ENCODE measurements at places on chromosomes 11 and 22.

DNA sequence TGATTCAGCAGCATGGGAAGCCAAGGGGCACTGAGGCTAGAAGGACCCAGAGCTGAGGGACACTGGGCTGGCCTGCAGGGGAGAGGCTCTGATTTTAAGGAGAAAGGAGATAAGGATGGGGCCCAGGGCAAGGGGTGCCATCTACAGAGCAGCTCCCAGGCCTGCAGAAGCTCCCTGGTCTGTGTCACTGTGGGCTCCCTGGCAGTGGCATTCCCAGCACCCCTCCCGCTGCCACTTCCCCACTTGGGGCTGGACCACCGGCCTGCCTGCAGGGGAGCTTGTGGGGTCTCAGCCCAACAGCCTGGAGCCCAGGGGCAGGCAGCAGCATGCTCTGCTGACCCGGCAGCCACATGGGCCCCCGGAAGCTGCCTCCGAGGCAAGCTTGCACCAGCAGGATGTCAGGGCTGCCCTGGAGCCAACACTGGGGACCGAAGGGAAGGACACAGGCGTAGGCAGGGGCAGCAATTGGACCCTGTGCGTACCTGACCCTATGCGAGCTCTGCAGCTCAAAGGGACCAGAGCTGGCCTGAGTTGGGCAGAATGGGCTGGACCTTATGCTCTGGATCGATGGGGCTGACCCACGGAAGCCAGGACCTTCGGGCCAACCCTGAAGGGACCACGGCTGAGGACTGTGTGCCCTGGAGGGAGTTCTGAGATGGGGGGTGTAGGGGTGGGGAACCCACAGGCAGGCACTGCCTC is 35.4 kb upstream of the WNT7B start:
- DNase-seq = no peak

- no peak for DNase-seq
These were observed 54.6 kb upstream of the SC5D start for GRCh38 chr11:121237686-121238658.

- no peak for DNase-seq
These were observed 4.3 kb downstream of the CYB561A3 start for GRCh38 chr11:61357233-61357893.

- DNase-seq = no peak
These were observed 4.0 kb upstream of the FAM111A start for GRCh38 chr11:59138643-59139042.

DNA sequence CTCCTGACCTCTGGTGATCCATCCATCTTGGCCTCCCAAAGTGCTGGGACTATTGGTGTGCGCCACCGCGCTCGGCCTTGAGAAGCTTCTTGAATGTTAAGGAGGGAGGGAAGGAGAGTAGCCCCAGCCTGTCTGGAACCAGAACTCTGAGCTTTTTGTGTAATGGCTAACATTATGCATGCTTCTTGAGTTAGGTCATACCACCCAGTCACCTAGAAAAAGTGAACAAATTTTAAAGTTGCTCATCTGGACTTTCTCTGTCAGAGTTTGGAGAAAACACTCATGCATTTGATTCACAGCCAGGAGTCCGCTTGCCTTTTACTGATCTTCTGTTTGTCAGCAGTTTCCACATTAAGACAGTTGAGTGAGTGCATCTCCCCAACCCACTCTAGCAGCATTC is 82.1 kb downstream of the PPP6R3 start:
- no peak for DNase-seq

- no peak for DNase-seq
These were observed 19.1 kb downstream of the CLDN5 start for GRCh38 chr22:19504900-19505734.

DNA sequence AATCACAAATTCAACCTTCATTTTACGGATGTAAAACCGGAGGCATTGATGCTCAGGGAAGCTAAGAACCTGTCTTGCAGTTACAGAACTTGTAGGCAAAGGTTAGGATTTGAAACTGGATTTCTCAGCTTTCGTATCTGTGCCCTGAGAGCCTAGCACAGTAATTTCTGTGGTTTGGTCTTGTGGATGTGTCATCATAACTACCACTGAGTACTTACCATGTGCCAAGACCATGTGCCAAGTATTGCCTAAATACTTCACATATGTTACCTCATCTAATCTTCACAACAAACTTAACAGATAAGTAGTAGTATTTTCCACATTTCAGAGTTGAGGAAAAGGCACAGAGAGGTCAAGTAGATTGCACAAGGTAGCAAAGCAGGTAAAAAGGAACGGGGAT is 140.7 kb downstream of the NXPE2 start:
- no peak for DNase-seq

- DNase-seq = no peak
These were observed 658.0 kb downstream of the DLG2 start for GRCh38 chr11:84969103-84969502.

GRCh38 chr11:33753304-33753967 is 17.2 kb upstream of the CD59 start:
- DNase-seq = no peak

DNA sequence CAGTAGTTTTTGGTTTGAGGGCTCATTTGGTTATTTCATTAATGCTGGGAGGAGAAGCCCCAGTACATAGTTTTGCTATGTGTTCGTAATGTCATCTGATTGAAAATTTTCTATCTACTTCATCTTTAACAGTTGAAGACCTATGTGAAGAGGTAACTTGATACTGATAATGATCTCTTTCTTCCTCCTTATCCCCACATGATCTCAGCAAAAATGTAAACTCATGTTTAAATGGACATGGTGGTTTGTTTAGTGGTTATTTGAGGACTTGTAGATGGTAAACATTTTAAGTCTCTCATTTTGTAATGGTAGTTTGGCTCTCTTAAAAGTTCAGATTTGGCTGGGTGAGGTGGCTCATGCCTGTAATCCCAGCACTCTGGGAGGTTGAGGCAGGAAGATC is 53.7 kb upstream of the SPTBN2 start:
- DNase-seq = no peak

DNA sequence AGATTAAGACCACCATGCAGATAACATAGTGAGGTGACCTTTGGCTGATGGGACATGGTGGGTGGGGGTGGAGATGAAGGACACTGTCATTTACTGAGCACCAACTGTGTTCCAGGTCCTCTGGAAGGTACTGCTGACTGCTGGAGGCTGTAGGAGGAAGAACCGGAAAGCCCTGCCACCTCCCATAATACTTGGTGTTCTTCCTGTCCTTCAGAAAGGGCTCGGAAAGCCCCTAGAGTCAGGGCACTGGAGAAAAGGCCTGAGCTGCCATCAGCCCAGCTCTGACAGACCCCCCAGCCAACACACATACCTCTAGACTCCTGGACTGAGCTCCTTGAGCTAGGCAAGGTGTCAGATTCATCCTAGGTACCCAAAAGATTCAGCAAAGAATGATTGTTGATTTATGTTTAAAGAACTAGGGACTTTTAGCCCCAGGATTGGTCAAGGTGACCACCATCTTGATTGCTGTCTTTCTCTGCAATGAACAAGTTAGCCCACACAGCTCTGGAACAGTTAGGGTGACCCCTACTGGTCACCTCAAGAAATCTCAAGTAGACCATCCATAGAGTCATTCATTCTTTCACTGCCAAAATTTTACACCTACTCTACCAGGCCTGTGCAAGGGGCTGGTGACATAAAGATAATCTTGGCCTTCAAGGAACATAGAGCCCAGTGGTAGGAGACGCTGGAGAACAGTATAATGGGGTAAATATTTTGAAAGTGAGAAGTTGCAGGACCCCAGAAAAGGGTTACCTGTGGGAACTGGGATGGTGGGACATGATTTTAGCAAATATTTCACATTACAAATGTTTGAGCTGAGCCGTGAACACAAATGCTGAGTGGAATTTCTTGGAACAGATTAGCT is 39.4 kb downstream of the IRAG1 start:
- no peak for DNase-seq

GRCh38 chr11:92911478-92911877 is 58.0 kb upstream of the MTNR1B start:
- DNase-seq = no peak

- no peak for DNase-seq
These were observed 45.2 kb downstream of the NECTIN1 start for GRCh38 chr11:119683783-119684182.

- no peak for DNase-seq
These were observed 437.7 kb downstream of the SOX6 start for GRCh38 chr11:15918674-15919073.

DNA sequence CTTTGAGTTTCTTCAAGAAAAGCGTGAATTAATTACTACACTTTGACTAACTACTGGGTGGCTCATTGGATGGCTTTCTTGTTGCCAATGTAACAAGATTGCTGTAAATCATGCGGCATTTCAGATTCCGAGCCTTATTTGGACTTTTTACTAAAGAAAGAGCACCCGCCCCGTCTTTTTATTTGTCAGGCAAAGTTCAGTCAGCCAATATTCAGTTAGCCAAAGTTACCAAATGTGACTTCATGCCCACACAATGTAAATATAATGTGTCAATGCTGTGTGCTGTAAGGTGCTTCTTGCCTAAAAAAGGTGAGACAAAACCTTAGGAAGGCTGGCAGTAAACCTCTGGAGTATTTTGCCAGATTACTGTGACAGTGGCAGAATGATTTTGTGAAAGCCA is 14.8 kb downstream of the FLI1 start:
- no peak for DNase-seq

DNA sequence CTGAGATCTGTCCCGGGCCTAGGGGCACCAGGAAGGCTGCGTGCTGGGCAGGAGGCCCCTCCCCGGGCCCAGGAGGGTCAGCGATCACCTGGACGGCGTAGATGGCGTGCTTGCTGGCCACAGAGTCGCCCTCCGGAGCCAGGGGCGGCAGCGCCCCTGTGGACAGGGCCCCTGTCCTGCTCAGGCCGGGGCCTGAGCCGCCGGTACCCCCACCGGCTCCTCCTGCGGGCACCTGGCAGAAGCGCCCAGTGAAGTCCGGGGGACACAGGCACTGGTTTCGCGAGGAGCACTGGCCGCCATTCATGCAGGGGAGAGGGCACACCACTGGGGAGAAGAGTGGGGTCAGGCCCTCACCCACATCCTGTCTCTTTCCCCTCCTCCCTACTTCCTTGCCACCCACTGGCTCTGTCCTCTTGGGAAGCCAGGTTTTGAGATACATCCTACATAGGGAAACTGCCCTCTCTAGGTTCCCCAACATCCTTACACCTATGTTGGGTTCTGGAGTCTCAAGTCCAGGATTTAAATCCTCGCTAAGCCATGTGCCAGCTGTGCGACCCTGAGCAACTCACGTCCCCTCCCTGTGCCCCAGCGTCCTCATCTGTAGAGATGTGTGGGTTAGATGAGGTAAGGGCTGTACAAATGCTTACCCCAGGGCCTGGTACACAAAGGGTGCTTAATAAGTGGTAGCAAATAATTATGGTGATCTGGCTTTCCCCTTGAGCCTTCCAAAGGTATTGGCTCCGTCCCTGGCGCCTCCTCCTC is 3.9 kb downstream of the LTBP3 start:
- DNase-seq = no peak

All from stimulated activated effector memory CD8-positive, alpha-beta T cell treated with anti-CD3 and anti-CD28 coated beads, Interleukin-12 subunit alpha, Interleukin-12 subunit beta, amount 100 ng/mL, for 72 hours (primary cell).